Stromal cell of bone marrow (primary cell): ENCODE measurements at places on chromosomes 12 and 14.
A peak's percentile ranks its signal among the peaks of the same experiment; 100 is the strongest.

DNA sequence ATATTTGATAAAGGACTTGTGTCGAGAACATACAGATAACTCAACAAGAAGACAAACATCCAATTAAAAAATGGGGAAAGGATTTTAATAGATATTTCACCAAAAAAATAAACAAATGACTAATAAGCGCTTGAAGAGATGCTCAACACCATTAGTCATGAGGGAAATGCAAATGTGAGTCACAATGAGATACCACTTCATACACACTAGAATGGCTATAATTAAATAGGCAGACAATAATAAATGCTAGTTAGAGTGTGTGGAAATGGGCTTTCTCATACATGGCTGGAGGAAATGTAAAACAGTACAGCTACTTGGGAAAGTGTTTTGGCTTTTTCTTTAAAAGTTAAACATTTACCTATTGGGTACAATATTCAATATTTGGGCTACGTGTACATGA lies 34.8 kb downstream of the DLK1 start:
- DNase-seq = peak; percentile 13

DNA sequence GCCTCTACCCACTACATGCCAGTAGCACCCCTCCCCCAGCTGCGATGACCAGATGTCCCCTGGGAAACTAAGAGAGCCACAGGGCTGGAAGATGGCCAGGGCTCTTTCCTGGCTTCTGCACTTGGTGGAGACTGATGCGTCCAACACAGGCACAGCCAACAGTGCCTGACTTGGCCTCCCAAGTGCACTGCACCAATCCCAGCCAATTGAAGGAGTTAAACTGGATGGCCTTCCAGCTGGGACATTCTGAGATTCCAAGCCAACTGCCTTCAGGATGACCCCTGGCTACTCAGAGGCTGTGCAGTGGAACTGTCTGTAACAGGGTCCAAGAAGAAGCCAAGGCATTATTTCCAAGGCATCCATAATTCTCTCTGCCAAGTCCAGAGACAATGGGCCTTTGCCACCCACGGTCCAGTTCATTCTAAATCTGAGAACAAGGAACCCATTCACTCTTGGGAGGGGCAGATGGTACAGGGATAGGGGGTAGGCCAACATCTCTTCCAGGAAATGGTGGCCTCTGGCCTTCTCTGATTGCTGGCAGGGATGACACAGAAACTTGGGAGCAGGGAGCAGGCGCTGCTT lies 35.2 kb downstream of the PRIMA1 start:
- DNase-seq = no peak

DNA sequence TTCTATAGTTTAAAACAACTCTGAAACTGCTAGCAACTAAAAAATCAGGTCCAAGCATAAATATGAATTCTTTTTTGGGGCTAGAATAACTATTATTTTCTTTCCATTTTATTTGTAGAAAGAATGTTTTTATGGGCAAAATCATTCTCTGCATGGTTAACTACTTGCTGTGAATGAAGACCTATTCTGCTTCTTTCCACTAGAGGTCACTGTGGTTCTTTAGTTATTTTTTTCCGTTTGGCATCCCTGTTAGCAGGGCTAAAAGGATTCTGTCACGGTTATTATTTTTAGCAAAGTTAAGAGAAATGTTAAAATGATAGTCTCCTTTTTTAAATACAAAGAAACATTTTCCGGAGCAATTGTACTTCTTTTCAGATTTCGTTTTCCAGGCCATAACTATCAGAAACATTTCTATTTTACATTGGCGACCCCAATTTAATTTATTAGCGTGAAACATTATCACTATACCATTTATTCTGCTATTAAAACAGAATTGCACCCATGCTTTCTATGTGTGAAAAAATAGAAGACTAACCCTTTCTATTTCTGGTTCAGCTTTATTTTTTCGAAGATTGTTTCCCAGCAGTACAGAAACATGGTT lies 404.8 kb downstream of the ATP23 start:
- DNase-seq = peak; percentile 51

DNA sequence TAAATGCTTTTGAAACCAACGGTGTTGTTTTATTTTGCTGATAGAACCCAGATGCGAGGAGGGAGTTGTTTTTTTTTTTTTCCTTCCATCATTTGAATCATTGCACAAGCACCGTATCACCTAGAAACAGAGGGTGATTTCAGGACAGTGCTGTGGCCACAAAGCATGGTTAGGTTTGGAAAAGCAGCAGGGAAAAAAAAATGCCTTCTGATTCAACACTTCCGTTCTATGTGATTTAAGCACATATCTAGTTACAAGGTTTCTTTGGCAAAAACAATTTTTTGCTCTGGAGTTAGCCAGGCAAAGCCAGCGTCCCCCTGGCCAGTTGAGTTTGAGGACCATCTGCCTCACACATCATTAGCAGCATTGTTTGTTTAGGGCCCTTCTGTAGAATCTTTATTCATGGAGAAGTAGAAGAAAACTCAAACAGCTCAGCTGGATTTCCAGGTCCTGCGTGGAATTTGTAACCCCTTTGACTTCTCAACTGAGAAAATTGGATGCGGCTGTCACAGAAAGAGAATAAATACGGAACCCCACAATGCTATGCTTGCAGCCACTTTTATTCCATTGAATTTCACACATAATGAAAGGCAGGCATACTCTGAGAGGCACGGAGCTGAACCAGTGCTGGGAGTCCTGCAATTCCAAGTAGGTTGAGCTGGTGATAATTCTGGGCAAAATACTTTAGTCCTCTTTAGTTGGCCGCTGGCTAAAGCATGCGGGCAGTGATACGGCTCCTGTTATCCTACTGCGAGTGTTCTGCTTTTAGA lies 17.0 kb upstream of the WNT5B start:
- DNase-seq = peak; percentile 87

GRCh38 chr12:107148107-107148506 lies 54.8 kb upstream of the CRY1 start:
- no peak for DNase-seq

GRCh38 chr12:1862973-1863372 lies 42.6 kb downstream of the LRTM2 start:
- no peak for DNase-seq

DNA sequence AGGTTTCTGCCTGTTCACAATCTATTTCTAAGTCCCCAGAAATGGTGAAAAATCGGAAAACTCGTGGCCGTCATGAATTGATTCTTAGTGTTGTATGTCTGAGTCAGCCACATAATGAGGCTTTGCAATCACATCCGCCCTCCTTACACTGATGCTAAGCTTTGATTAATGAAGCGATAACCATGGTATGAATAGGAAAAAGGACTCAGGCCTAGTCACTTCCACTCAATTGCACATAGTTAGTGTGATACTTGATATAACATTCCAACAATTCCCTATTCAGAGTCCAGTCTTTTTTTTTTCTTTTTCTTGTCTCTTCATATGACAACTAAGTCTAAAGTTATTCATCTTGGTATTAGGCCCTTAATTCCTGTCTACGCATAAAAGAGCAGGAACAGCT lies 1231.0 kb downstream of the VRK1 start:
- DNase-seq = no peak

DNA sequence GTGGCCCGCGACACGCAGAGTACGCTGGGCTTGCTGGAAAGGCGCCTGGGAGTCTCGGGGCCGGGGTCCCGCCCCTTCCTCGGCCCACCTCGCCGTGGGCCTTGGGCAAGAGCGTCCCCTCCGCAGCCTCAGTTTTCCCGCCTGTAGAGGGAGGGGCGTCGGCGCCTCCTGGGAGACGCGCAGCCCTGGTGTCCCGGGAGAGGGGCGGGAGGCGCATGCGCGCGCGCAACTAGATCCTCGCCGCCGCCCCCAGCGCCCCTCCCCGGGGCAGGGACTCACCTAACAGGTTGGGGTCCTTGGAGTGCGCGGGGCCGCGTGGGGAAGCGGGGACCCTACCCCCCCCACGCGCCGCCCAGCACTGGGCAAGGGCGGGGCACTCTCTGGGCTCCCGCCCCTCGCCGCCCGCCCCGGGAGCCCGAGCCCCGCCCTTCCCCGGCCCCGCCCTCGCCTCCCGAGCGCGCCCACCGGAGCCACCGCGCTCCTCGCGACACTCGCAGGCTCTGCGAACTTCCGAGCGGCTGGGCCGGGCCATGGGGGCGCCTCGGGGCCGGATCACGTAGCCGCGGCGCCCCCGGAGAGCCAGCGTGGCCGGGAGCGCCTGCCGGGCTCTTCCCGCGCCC lies at the start of gene KIF26A:
Gene KIF26A, plus strand, starts transcription at position 490 of the 620 bp plus-strand sequence. CDS start 136 bp downstream, outside the sequence.
- DNase-seq = no peak

DNA sequence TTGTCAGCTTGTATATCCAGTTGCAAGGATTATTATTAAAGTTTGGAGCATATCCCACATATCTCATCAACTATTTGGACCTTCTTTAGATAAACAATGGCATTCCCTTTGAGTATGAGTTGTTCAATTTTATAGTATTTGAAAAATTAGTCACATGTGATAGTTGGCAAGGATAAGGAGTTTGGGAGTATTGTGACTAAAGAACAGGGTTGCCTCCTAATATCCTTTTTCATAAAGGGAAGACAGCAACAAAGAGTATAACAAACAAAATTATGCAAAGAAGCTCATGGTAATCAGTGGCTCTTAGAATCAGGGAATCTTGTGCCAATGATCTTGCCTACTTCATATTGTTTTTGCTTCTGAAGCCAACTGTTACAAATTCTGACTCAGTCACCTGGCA lies 31.2 kb upstream of the KCNH5 start:
- DNase-seq = no peak

- DNase-seq = no peak
Observed at GRCh38 chr12:23911574-23911973, 37.9 kb downstream of the SOX5 start.

GRCh38 chr12:90621927-90622326 lies 333.0 kb downstream of the CCER1 start:
- DNase-seq = peak; percentile 54

DNA sequence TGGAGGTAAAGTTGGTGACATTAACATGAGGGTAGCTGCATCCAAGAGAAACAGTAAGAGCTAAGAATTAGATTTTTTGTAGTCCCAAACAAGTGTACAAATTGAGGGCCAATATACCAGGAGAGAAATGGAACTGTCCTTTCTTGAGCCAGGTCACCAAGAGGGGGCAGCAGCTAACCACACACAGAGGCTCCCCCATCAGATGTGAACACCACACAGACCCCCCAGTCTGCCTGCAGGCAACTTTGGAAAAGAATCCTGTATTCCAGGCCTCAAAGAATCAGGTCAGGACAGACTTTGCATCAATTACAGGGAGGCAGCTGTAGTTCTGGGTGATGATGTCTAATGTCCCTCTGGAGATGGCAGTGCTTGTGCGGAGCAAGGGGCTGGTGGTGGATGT lies 77.9 kb downstream of the SPTB start:
- DNase-seq = no peak

GRCh38 chr12:125192690-125193221 lies 127.5 kb downstream of the AACS start:
- no peak for DNase-seq

DNA sequence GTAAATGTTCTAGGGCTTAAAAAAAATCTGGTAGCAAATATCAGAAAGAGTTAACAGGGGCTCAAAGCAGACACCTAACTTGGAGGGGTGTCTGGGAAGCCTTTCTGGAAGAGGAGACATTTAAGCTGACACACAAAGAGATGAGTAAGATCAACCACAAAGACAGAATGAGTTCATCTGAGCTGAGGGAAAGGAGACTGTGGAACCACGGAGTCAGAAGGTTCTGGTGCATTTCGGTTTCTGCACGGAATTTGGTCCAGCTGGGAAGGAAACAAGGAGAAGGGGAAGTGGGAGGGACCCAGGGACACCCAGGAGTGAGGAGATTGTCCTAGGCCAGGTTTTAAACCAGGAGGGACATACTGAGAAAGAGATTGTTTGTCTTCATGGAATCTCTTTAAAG lies 161.1 kb downstream of the PHETA1 start:
- no peak for DNase-seq

GRCh38 chr12:9079883-9080675 lies 35.6 kb downstream of the A2M start:
- DNase-seq = no peak
